ENCODE measurements at places on chromosomes 5 and 9.

DNA sequence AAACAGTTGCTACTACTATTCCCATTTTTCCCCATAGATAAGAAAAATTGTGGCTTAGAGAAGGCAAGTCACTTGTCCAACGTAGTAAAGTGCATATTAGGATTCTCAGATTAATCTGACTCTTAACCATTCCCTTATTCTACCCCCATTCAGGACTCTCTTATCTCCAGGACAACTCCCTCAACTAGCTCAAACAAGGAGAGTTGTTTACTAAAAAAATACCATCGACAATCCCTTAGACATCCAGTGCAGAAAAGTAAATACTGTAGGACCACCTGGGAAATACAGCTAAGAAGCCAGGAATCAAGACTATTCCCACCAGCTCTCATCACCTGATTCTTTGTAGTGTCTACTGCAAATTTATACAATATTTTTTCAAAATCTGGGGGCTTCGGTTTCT, 9.4 kb upstream of the GRAMD2B start:
- DNase-seq: no peak

- DNase-seq: no peak
Measured at GRCh38 chr5:137935190-137935589, 45.9 kb downstream of the PKD2L2 start.

- peak; percentile 17 for DNase-seq
Measured at GRCh38 chr9:124770359-124771020, 621 bp downstream of the NR6A1 start.

DNA sequence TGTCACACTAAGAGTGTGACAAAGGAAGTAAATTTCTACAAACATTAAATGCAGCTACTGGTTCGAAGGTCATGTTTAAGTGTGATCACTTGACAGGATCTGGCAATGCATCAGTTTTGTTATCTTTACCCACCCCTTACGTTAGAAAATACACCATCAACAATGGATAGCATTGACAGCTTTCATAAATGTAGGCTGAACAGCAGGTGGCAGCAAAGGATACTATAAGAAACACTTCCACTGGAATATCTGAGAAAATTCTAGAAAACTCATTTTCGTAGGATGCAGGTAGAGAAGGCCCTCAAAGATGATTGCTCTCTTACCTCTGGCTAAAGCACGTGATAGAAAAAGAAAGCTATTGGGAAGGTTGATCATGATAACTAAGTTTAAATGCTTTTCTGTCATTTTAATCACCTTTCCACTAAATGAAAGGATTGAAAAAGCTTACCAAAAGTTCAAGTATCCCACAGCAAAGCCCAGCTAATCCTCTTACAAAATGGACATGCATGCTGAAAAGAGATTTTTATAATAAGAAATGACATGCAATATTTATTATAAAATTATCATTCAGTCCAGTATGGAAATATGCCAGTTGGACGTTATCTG, 292.5 kb downstream of the PARP8 start:
- no peak for DNase-seq

GRCh38 chr9:123326662-123327093, 29.3 kb upstream of the CRB2 start:
- no peak for DNase-seq

- no peak for DNase-seq
Measured at GRCh38 chr9:72362680-72363139, 2.3 kb downstream of the ZFAND5 start.

- DNase-seq: no peak
Measured at GRCh38 chr5:172015346-172015745, 8.9 kb upstream of the FBXW11 start.

DNA sequence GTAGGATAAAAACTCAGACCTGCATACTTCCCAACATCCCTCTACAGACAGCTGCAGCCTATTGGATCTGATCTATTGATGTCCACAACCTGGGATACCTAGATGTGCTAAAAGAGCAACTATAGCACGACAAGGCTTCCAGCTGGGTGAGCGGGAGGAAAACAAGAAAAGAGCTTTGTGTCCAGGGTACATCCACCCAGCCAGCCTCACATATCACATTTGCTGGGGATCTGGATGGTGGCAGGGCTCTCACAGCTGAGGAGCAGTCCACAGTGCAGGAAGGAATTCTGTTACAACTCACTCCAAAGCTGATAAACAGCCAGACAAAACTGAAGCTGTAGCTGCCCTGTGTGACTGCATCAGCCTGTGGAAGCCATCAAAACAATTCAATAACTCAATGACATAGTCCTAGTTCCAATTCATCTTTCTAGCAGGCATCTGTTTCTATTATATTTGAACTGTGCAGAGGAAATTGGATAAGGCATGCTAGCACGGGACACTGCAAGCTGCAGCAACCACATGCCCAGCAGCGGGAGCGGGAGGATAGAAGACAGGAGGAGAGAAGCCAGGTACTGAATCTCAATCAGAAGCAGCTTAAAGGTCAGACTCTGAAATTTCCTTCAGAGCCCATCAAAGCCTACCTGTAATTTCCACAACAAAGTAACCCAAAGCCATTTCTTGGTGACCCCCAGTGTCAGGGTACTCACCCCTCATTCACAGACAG, 45.0 kb downstream of the MED10 start:
- no peak for DNase-seq

All from T-helper 9 cell (primary cell).